NT2/D1 (cell line): ENCODE measurements at places on chromosomes 5 and 9.

DNA sequence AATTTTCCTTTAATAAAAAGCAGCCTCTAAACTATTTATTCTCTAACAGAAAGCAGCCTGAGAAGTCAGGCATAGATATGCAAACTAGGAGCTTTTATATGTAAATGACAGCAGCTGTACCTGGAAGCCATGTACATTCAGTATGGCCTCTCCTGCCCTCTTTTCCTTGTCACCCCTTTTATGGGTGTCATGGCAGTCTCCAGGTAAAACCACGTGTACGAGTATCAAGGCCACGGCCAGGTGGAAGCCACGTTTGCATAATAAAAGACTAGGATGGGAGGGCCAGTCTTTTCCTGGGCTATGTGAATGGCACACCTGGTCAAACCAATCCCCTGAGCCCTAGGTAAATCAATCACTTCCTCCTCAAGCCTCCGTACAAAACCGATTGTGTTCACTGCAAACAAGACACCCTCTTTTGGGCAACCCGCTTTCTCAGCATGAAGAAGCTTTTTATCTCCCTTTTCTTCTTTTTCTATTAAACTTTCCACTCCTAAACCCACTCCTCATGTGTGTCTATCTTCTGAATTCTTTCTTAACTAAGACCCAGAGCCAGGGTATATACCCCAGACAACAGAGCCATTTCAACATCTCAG lies 419.5 kb upstream of the CTNND2 start:
- peak; percentile 23 for DNase-seq

GRCh38 chr9:95556521-95556920 lies 39.8 kb upstream of the PTCH1 start:
- DNase-seq: no peak

DNA sequence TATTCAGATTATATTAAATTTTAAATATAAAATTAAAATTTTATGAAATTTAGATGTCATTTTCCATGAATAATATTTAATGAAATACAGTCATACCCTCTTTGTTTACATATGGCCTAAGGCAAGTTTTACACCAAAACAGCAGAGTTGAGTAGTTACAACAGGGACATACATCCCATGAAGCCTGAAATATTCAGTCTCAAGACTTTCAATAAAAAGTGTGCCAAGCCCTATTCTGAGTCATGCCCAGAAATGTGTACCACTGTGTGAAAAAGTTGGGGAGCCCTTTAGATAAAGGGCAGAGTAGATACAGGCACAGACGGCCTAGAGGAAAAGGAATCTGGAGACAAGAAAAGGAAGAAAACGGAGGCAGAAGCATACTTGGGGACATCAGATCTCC lies 261.3 kb downstream of the SGCD start:
- DNase-seq: no peak

- DNase-seq: no peak
Measured at GRCh38 chr5:140213370-140213983, 38.5 kb downstream of the CYSTM1 start.

- no peak for DNase-seq
Measured at GRCh38 chr9:93468763-93469456, 15.5 kb upstream of the FAM120AOS start.

DNA sequence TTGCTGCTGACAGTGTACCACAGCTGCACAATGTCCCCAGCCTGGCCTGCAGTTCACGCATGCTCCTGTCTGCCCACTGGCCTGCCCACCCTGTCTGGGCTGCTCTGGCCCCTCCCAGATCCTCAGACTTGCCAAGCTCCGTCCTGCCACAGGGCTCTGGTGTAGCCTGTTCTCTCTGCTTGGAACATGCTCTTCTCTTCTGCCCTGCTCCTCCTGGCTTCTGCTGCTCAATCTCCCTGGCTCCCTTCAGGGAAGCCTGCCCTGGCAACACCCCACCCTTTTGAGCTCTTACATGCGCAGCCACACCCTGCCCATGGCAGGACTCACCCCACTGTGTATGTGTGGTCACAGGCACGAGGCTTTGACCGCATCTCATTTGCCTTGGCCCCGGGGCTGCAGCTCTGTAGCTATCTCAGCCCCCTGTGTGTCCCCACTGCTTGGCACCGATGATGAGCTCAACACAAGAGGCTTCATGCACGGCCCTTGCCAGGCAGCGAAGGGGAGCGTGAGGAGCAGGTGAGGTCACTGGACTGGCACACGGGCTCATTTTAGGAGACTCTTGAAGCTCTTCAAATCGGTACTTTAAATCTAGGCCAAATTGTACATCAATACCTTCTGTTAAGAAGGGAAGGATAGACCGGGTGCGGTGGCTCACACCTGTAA lies 20.4 kb upstream of the BRD3 start:
- no peak for DNase-seq

- DNase-seq: no peak
Measured at GRCh38 chr5:178981381-178981780, 13.7 kb downstream of the GRM6 start.

GRCh38 chr5:140175367-140176030 lies 511 bp downstream of the CYSTM1 start:
- peak; percentile 20 for DNase-seq

DNA sequence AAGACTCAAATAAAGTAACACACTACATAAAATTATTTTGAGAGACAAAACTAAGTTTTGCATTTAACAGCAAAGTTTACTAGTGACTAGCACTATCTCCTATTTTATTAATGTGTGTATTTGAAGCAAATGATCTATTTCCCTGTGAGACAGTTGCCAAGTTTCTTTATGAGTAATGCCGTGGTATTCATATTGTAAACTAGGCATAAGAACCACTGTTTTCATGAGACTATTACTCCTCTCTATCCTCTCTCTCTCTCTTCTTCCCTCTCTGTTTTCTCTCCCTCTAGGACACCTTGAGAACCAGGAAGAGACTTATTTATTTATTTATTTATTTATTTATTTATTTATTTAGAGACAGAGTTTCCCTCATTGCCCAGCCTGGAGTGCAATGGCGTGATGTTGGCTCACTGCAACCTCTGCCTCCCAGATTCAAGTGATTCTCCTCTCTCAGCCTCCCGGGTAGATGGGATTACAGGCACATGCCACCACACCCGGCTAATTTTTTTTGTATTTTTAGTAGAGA lies 61.1 kb downstream of the MLANA start:
- DNase-seq: no peak

GRCh38 chr5:106587-106986 lies 14.6 kb downstream of the PLEKHG4B start:
- no peak for DNase-seq

- no peak for DNase-seq
Measured at GRCh38 chr9:68505681-68506409, 34.8 kb downstream of the TMEM252 start.
